Testis (tissue), 5 donors: ENCODE measurements at places on chromosomes 1 and 21. TPM values are rescaled to one million over a fixed set of nuclear protein-coding genes. Genes with fewer than 3 reads are reported as not detected.

Gene WNT9A
- 3.1 TPM for polyA plus RNA-seq

Gene OR10Z1
- not detected for polyA plus RNA-seq

Gene LRRC71
- 49.2 TPM for polyA plus RNA-seq

Gene PPM1J
- polyA plus RNA-seq = 69.5 TPM

Gene LEPR
- polyA plus RNA-seq = 4.9 TPM

Gene NGF
- polyA plus RNA-seq = 3.3 TPM

Gene COL6A1
- polyA plus RNA-seq = 197 TPM

Gene SPRR2E
- polyA plus RNA-seq = 1.4 TPM

DNA sequence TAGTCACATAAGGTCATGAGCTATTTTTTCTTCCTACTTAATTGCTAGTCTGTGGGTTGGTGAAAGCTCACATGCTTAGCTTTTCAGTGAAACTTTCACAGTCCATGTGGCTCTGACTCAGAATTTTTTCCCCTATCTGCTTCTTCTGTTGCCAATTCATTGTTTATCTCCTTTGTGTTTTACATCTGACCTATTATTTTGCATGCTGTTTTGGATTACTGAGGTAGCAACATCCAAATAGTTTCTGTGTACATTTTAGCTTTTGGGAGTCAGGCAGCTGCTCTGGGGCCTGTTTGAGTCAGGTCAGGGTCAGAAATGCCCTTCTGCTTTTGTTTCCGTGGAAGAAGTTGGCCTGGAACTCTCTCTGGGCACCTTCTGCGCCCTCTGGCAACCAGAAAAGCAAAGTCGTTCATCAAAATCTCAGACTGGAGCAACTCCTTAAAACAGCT, 40.0 kb downstream of the ROR1 start:
- no peak for DNase-seq

DNA sequence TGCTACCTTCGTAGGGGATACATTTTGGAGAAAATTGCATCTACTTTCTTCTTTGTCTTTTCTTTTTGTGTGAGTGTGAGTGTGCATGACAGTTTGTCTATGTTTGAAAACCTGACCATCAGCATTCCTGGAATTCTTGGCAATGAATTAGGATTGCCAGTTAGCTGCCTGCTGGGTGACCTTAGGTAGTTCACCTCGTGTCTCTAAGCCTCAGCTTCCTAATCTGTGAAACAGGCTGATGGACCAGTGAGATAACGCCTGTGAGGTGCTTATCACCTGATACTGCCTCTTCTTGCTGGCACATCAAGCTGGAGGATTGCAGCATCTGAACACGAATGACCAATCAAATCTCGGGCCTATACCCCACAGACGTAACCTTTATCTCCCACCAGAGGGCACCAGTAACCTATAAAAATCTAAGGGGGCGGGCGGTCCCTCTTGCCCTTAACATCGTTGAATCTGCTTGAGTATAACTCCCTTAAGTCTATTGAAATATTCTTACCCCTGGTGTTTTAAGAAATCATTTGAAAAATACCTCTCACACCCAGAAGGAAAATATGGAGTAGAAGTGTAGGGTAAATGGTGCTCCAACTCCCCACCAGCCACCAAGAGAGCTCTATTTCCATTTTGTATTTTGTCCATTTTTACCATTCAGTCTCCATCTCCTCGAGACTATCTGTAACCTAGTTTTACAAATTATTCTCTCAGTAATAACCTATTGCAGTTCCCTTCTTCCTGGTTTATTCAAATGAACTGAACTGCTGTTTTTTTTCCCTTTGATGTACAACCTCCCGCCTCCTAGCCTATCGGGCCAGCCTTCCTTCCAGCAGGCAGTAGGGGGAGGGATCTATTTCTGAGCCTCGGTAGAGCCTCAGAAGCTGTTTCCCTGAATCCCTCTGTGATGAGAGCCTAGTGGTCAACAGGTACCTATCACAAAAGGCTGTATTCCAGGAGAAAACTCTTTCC, 49.7 kb downstream of the MDM4 start:
- DNase-seq = peak; percentile 68

DNA sequence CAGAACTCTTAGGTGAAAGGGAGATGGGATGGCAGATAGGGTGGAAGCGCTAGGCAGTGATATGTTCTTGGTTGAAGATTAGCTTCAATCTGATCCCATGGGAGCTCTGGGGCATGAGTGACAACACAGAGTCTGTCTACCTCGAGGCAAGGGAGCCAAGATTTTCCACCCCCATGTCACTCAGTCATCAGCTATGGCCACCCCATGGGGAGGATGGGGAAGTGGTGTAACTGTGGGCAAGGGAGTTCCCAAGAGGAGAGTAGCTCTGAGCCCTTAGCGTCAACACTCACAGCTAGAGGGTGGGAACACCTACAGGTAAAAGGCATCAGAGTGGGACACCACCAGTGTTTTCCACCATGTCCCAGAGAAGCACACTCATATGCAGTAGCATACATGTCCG, 30.3 kb upstream of the C1QA start:
- DNase-seq = no peak

GRCh38 chr1:238404481-238404880, 513.8 kb upstream of the ZP4 start:
- no peak for DNase-seq

- peak; percentile 53 for DNase-seq
Observed at GRCh38 chr1:240888039-240888786, 276.3 kb upstream of the GREM2 start.

DNA sequence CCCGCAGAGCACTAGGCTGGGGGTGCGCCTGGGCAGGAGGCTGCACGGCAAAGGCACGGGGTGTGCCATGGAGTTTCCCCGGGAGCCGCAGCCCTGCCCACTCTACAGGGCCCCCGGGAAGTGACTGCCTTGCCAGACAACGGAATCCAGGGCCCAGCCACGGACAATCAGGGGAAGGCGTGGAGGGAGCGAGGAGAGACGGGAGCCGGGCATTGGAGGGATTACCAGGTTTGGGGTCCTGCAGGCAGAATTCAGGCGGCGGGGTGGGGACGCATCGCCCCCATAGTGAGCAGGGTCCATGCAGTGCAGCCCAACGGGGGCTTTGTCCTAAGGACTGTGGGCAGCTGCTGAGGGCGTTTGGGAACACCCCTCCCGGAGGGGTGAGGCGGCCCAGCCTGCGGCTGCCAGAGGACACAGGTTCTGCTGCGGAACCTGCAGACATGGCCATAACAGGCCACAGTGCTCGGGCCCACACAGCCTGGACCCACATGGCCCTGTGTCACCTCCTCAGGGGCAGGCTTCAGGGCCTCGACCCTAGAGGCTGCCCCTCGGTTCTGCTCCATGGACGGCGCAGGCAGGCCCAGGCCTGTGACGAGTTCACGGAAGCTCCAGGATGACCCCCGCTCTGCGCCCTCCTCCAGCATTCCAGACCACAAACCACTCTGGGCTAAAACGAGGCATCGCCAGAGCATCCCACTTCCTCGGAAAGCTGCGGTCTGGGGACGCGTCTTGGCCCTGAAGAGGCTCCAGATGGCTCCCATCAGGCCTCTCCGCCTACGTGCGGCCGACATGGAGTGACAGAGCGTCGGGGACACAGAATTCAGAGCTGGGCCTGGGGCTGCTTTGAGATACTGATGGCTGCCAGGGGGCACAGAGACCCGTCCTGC, 54.5 kb downstream of the COL6A1 start:
- DNase-seq = no peak

GRCh38 chr1:55792870-55793269, 577.7 kb upstream of the USP24 start:
- no peak for DNase-seq

DNA sequence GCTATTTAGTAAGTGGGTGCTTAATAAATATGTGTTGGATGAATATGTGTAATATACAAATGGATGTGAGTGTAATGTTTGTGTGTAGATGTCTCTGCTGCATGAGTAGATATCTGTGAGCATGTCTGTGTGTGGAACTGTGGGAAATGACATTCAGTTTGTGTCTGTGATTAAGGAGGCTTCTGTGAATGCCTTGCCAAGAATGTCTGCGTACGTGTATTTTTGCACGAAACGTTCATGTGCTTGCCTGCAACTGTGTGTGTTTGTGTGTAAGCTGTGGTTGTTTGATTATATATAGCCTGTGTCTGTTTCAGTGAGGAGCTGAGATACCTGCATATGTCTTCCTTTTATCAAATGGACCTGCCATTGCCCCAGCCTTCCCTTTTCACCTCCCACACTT, 13.8 kb downstream of the DMBX1 start:
- DNase-seq = no peak

GRCh38 chr1:228647523-228648444, 87.5 kb upstream of the RHOU start:
- peak; percentile 57 for DNase-seq

- no peak for DNase-seq
Observed at GRCh38 chr1:26694638-26695355, 1.0 kb upstream of the ARID1A start.

- DNase-seq = no peak
Observed at GRCh38 chr1:54968551-54968950, 11.9 kb upstream of the TMEM61 start.

- peak; percentile 94 for DNase-seq
Observed at GRCh38 chr1:237105826-237106225, 63.8 kb downstream of the RYR2 start.

DNA sequence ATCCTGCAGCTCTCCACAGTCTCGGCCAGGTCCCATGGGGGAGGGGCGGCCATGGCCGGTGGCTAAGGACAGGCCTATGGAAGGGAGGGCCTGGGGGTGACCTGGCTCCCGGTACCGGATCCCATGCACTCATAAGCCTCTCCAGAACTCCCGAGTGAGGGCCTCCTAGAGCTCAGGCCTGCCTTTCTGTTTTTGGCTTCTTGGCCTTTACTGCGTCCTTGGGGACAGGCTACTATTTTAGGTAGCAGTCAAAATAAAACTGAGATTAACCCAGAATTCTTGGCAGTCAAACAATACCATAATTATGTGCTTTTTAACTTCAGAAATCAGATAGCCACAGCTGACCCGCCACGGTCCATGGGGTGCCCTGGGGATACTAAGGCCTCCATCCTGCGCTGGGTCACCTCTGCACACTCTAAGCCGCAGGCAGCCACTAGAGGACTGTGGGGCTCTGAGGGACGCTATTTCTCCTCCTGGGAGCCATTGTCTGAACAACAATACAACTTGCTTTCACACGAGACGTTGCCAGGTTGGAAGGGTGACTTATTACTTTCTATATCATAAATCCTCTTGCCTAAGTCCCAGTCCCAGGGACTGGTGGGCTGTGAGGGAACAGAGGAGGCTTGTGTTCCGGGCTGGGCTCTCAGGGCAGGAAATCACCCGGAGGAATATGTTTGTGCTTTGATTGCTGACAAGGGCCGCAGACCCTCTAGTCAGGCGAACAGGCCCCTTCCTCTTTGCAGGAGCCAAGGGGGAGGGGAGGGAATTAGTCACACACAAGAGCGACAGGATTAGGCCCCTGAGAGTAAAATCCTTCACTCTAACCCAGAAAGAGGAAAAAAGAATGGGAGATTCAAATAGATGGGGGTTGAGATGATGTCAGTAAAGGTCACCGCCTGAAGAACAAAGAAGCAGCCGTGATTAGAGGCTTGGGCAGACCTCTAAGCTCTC, 40.7 kb upstream of the BCAR3 start:
- peak; percentile 58 for DNase-seq

GRCh38 chr1:12014141-12014991, 4.9 kb upstream of the MIIP start:
- DNase-seq = peak; percentile 80

GRCh38 chr21:36697851-36698384, 997 bp upstream of the SIM2 start:
- DNase-seq = no peak

GRCh38 chr21:46194374-46195334, 10.4 kb upstream of the SPATC1L start:
- peak; percentile 10 for DNase-seq

DNA sequence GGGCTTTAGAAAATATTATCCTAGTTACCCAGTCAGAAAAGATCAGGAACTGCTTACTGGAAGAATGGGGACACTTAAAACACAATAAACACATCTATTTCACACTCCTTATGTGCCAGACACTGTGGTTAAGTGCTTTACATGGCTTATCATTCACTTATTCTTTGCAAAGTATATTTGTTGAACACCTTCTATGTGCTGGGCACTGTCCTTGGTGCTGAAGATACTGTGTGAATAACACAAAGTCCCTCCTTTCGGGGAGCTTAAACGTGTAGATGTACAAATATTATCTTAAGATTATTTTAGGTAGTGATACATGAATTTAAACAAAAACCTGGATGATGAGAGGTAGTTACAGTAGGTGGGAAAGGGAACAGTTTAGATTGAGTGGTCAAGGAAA, 169.3 kb downstream of the ST6GALNAC5 start:
- peak; percentile 30 for DNase-seq

DNA sequence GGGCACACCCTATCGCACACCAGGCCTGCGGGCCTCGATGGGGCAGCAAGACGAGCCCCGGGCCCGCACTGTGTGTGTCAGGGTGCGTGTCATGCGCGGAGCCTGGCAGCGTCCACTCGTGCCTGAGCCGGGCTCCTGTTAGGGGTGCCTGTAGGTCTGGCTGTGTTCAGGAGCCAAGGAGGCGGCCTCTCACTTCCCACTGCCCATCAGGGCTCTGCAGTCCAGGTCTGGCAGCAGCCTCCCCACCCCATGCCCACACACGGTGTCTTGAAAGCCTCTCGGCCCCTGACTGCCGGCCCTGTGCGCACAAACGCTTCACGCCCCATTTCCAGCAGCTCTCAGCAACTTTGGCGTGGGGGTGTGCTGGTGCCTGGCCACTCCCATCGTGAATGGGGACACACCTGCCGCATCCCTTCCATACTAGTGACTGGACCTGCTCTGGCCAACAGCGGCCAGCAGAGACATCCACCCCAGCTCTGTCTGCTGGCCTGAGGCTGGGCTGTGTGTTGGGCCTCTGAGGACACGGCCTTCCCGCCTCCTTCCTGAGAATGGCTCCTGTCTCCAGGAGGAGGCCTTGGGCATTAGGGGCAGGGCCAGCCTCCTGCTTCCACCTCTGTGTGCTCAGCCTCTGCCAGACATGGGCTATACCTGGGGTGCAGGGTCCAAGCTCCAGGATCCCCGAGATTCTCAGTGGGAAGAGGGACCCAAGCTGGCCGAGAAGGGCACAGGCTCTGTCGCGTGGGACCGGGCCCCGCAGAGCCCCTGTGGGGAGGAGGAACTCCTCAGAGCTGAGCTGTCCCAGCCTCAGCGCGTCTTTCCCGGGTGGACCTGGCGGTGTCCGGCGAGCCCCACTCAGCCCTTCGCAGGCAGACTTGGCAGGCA, 41.8 kb upstream of the ACTRT2 start:
- peak; percentile 9 for DNase-seq

DNA sequence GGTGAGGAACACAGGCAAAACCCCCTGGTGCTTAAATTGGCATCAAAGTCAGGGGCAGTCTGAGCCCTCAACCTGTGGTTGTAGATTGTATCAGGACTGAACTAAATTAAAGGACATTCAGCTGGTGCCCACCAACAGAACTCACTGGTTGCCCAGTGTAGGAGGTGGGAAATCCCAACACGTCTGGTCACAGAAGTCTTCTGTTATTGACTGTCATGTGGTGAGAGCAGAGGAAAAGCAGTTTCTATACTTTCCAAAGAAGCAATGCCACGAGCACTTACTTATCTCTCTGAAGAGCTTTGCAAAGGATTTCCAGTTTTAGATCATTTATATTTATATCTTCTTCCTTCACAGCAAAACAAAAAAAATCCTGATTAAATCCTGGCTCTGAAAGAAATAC, 15.0 kb upstream of the ACTA1 start:
- DNase-seq = no peak
